ENCODE measurements at places on chromosomes 12 and 14.

GRCh38 chr12:79162948-79163347, 298.4 kb downstream of the SYT1 start:
- no peak for DNase-seq

- no peak for DNase-seq
Measured at GRCh38 chr14:68219407-68219806, 399.8 kb downstream of the RAD51B start.

- no peak for DNase-seq
Measured at GRCh38 chr14:34465069-34465859, 3.2 kb upstream of the SPTSSA start.

DNA sequence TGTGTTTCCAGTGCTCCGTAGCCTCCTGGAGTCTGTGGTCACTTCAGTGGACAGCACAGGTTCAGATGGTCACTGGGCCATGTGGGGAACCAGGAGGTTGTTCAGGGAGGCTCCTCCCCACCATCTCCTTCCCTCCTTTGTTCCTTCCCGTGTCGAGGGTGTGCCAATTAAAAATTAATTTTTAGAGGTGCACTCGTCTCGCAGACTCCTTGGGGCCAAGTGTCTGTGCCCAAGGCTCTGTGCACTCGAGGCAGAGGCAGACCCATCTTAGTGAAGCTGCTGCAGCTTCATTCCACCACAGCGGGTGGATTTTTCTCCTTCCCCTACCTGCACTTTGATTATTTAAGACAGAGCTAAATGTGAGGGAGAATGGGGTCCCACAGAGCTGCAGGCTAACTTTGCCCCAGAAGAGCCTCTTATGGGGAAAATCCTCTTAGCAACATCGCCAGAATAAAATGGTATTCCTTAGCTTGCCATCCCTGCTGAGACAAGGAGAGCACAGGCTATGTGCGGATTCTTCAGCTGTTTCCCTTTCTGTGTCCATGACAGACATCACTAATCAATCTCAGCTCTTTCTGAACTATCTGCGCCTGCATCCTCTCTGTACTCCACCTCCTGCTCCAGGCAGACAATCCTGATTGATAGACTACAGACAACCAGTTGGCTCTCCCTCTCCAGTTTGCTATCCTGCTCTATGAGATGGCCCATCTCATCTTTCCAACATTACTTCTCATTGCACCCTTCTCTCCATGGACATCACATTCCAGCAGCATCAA, 159.5 kb downstream of the VRK1 start:
- no peak for DNase-seq

- no peak for DNase-seq
Measured at GRCh38 chr14:104999361-104999760, 13.8 kb downstream of the CLBA1 start.

GRCh38 chr12:33994857-33995808, 27.2 kb upstream of the ALG10 start:
- no peak for DNase-seq

GRCh38 chr12:130139567-130140421, 22.5 kb upstream of the FZD10 start:
- no peak for DNase-seq

Data from GM04504 (cell line).